Right ventricle myocardium superior (tissue), 1 donor: ENCODE measurements at places on chromosomes 11 and 22.

DNA sequence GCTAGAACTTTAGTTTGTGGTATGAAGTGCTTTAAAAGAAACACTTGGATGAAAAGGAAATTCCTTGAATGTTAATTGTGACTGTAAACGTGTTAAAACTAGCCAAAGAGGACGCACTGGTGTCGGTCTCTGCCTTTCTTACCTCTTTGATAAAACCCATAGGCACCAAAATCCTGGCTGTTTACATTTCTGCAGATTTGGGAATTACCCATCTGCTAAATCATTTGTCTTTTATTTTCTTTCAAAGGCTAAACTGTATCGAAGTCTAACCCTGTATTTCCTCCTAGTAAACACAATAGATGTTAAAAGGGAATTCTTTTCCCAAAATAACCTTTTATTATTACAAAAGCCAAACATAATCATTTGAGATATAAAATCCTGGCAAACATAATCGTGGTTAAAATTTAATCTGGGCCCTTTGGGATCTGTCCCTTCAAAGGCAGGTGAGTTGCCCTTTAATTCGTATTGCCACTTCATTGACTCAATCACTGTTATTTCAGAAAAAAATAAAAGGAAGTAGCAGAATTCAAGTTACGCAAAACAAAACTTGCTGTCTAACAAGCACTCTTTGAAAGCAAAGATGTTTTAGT lies 2.4 kb downstream of the RASSF10 start:
- DNase-seq = no peak

DNA sequence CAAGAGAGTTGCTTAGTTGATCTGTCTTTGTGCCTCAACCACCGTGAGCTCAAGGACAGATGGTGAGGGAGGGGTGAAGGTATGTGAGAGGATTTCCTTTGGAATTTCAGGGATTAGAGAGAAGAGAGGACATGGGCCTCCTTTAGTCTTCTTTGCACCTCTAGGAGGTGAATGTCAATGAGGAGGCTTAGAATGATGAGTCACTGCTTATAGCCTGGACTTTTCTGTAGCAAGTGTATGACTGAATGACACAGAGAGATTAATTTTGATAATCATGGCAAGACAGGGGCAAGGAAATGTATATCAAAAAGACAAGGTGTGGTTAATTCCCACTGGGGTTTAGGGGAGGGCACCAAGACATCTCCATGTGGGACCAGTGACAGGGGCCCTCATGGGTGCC lies 947.3 kb upstream of the TENM4 start:
- no peak for DNase-seq

- no peak for DNase-seq
Measured at GRCh38 chr11:91272089-91272488, 952.5 kb upstream of the FAT3 start.

DNA sequence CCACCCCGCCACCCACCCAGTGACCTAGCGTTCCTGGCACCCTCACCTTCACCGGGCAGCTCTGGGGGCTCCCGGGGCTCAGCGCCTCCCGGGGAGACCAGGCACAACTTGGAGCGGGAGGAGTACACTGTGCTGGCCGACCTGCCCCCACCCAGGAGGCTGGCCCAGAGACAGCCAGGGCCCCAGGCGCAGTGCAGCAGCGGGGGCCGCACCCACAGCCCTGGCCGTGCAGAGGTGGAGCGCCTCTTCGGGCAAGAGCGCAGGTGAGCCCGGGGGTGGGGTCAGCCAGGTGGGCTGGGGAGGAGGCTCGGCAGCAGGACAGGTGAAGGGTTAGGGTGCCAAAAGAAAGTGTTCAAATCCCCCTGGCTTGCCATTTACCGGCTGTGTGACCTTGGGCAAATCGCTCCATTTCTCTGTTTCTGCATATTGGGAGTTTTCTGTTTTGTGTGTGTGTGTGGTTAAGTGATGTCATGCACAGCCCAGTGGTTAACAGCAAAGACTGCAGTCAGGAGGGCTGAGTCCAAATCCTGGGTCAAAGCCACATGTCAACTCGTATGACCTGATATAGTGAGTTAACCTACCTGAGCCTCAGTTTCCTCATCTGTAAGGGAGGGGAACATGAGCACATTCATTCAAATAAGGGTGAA lies 29.5 kb downstream of the TRIOBP start:
- no peak for DNase-seq

DNA sequence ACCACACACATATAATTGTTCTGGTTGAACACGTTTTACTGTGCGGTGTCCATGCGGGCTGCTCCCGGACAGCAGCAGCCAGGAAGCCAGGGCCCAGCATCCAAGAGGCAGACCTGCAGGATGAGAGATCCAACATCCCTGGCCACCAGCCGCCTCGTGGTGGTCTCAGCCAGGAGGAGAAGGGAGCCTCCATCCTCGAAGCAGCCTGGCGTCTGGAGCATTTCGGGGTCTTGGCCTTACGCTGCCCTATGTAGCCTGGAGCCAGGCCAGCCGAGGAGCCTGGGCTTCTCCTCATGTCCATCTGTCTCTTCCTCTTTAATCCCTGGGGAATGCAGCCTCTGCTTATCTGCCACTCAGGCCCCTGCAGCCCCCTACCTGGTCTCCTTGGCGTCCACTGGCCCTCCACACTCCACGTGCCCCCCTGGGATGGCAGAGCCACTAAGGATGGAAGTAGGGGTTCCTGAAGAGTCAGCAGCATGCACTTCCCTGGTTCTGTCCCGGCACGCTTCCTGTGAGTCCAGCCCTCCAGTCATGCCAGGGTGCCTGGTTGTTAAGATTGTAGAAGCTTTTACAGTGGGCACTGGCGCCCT lies 253.2 kb downstream of the TBC1D22A start:
- DNase-seq = no peak

DNA sequence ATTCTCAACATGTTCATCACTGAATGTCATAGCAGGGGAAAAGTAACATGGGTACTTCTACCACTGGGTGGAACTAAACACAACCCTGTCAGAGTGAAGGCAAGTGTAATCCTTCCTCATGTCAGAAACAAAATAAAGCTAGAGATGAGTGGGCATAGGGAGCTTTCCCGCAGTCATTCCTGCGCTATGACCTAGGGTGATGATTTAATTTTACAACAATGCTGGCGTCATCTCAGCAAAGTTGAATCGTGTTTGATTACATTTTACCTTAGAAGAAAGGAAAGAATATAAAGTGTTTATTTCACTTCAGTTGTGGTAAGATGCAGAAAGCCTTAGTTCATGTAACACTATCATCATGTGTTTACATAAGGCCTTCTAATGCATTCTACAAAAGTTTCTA lies 355.6 kb downstream of the METTL15 start:
- no peak for DNase-seq

GRCh38 chr11:2842876-2843275 lies 42.7 kb downstream of the CDKN1C start:
- no peak for DNase-seq

GRCh38 chr11:75406338-75406777 lies 7.0 kb downstream of the RPS3 start:
- no peak for DNase-seq

DNA sequence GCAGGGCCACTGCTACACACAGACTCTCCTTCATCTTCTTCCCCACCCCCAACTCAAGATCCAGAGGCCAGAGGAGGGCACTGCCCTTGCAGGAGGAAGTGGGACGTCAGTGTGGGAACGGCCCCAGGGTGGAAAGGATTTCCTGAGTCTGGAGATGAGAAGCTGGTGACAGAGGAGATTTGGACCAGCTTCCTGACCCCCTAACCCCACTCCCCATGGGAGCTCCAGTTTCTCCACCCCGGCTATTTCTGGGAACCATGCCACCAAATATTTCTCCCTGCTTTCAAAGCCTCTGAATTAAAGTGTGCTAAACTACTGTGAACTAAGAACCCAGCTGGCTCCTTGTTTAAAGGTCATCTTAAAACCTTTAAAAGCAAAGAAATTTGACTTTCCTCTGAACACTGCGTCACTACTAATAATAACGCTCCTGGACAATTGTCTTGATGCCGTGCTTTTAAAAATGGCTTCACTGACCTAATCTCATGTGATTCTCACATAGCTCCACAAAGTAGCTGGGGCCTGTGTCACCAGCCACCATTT lies 46.6 kb downstream of the CWC15 start:
- peak; percentile 88 for DNase-seq

- no peak for DNase-seq
Measured at GRCh38 chr22:43742154-43742950, 69.8 kb downstream of the EFCAB6 start.

- no peak for DNase-seq
Measured at GRCh38 chr22:21680830-21681565, 15.2 kb downstream of the PPIL2 start.

- no peak for DNase-seq
Measured at GRCh38 chr22:39707816-39708215, 137.3 kb downstream of the CACNA1I start.

DNA sequence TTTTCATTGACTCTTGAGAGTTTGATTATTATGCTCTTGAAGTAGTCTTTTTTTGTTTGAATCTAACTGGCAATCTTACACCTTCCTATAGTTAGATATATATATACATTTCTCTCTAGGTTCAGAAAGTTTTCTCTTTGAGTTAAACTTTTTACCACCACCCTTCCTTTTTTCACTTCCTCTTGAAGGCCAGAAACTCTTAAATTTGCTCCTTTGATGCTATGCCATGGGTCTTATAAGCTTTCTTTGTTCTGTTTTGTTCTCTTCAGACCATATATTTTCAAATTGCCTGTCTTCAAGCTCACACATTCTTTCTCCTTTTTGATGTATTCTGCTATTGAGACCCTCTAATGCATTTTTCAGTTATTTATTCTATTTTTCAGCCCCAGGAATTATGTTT lies 513.5 kb upstream of the CNTN5 start:
- no peak for DNase-seq

GRCh38 chr11:84218318-84218717 lies 932.2 kb upstream of the CCDC90B start:
- no peak for DNase-seq

DNA sequence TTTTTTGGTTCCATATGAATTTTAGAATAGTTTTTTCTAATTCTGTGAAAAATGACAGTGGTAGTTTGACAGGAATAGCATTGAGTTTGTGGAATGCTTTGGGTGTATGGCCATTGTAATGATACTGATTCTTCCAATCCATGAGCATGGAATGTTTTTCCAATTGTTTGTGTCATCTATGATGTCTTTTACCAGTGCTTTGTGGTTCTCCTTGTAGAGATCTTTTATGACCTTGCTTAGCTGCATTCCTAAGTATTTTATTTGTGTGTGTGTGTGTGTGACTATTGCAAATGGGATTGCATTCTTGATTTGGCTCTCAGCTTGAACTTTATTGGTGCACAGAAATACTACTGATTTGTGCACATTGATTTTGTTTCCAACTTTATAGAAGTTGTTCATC lies 3.0 kb upstream of the CSF2RB start:
- DNase-seq = no peak

- DNase-seq = no peak
Measured at GRCh38 chr11:71496421-71496820, 30.6 kb upstream of the KRTAP5-7 start.

GRCh38 chr11:107266455-107266854 lies 191.2 kb downstream of the CWF19L2 start:
- no peak for DNase-seq

DNA sequence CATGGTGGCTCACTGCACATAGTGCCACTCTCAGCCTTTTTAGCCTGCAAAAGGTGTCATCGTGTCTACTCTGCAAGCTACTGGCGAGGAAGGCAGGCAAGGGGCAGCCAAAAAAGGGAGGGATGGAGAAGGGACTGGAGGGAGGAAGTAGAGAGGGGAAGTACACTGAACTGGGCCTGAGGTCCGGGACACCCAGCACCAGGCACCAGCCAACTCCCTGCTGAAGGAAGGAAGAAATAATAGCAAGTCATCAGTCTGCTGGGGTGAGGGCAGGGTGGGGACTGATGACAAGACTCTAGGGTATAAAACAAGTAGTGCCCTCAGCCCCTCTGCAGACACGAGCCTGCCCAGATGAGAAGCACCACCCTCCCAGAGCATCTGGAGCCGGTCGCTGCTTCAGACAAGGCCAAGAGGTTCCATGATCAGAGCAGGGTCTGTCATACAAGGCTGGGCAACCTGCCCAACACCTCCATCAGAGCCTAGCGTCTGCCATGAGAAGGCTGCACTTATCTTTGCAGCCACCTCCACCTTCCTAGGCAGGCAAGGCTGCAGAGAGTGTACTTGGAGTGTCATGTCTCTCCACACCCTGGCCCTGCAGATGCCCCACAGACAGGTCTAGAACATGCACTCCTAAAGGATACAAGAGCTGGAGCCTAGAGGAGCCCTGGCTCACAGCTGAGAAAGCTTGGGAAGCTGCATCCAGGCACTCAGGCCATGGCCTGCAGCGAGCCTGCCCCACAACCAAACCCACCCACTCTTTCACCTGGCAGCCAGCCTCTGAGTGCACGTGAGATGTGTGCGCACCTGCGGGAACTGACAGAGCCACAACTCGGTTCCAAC lies 9.0 kb upstream of the COMT start:
- peak; percentile 61 for DNase-seq

DNA sequence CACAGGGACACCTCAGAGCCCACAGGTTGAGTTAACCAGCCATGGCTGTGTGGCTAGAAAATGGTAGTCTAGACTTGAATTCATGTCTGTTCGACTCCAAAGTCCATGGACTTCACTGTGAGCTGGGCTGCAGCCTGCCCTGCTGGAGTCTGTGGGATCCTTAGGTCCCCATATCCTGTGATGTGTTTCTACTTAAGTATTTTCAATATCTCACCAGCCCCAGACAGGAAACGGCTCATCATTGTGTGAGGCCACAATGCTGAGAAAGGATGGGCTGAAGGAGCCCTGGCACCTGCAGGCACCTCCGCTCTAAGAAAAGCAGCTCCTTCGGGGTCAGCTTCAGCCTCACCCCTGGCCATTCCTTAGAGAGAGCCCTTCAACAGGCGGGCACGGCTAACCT lies 93.1 kb downstream of the NAT10 start:
- DNase-seq = no peak

DNA sequence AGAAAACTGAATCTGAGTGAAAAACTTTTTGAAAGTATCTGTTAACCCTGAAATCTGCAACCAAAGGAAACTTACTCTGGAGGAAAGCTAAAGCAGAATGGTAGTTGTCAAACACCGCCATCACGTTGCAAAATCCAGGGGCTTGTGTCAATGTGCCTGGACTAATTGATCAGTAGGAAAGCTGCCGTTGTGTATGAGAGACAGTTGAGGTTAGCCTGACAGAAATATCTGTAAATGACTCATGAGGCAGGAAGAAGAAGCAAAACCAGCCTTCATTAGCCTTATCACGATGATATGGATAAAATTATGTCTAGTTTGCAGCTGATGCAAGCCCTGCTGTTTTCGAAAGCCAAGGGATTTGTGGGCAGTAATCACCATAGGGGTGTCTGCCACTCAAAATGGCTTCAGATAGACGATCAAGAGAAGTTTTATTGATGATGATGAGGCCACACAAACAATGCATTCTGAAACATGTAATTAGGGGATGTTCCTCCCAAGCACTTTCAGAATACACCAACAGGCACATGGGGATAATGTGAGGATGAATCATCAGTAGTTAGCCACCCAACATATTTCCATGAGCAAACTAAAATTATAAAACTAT lies 8.9 kb downstream of the SCGB1A1 start:
- no peak for DNase-seq

- no peak for DNase-seq
Measured at GRCh38 chr22:47377926-47378560, 615.6 kb downstream of the TBC1D22A start.

DNA sequence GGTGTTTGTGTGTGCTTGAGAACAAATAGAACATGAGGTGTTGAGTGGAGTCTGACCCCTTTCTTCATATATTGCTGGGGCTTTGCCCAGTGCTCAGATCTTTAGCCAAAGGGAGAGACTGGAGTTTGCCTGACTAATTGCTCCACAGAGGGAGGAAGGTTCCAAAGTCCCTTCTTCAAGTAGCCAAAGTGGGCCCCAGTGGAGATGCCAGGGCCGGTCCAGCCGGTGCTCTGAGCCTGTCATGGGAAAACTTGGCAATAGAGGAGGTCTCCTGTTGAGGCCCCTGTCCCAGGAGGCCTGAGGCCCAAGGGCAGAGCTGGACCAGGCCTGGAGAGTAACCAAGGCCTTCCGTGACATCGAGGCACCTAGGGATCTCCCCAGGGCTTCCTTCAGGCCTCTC lies 112.3 kb downstream of the DSCAML1 start:
- DNase-seq = no peak
